ENCODE measurements at places on chromosomes 13 and 19. TPM values are rescaled to one million over a fixed set of nuclear protein-coding genes. Genes with fewer than 3 reads are reported as not detected.

- no peak for DNase-seq
Observed at GRCh38 chr13:113518076-113518803, 27.7 kb upstream of the DCUN1D2 start.

DNA sequence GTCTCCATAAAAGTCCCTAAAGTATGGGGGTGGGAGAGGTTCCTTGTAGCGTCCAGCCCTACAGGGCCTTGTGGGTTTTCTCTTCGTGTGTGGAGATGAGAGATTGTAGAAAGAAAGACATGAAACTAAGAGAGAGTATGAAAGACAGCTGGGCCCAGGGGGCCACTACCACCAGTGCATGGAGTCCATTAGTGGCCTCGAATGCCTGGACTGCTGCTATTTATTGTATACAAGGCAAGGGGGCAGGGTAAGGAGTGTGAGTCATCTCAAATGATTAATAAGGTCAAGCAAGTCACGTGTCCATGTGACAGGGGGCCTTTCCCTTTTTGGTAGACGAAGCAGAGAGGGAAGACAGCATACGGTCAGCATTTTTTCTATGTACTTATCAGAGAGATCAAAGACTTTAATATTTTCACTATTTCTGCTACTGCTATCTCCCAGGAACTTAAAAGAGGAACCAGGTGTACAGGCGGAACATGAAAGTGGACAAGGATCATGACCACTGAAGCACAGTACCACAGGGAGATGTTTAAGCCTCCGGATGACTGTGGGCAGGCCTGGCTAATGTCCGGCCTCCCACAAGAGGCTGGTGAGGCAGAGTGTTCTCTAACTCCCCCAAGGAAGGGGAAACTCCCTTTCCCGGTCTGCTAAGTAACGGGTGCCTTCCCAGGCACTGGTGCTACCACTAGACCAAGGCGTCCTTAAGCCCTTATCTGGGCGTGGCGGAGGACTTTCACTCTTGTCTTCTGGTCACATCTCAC is 25.5 kb downstream of the FGF21 start:
- DNase-seq = peak; percentile 58

DNA sequence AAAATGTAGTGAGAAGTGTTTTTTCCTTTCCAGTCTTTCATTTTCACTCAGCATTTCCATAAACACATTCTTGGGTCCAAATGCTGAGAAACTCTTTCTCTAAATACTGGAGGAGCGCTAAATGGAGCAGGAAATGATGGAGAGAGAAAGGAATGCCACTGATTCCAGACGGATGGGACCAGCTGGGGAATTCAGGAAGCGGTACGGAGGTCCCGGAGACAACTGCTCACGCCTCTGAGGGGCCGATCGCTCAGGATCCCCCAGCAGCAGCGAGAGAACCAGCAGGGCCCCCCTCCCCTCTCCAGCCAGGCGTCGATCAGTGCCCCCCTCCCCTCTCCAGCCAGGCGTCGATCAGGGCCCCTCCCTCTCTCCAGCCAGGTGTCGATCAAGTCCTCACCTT is 13.2 kb downstream of the RASA3 start:
- peak; percentile 95 for DNase-seq

DNA sequence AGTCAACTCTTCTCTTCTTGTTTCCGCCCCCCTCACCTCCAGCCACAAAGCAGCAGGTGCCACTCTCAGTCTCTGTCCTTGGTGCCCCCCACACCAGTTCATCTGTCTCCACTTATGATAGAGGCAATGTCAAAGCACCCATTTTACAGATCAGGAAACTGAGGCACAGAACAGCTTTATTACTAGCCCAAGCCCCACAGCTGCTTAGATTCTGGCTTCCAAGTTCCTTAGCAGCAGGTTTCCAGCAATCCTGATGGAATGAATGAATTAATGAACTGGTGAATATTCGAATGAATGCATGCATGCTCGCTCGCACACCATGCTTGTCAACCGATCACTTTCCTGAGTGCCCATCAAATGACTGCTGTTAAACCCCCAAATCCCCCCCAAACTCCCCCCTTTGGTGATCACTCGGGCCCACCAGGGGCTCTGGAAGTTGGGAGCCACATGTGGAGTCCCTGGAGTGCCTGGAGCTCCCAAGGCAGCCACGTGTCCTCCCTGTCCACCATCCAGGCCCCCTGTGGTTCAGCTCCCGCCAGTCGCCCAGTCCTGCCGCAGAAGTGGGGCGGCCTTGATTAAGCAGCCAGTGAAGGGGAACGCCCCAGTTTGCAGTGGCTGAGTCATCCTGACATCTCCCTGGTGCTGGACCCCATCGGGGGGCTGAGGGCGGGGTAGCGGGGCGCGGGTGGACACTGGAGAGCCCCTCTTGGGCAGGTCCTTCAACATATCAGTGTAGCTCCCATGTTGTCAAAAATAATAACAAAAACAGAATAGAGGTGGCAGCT is 6.8 kb downstream of the PTPRS start:
- no peak for DNase-seq

GRCh38 chr13:97616385-97616784 is 182.4 kb downstream of the RAP2A start:
- DNase-seq = no peak

DNA sequence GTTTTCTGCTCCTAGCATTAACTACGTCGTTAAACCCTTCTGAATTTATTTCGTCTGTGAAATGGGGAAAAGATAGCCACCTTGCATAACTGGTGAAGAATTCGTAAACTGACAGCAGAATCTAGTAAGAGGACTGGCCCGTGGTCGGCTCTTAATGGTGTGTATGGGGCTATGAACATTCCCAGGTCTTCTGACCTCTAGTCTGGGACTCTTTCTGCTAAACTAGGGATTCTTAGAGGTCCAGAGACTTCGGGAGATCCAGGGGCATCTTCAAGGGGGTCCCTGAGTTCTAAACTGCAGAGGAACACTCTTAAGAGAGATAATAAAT is 231.1 kb upstream of the SERP2 start:
- no peak for DNase-seq

- peak; percentile 27 for DNase-seq
Observed at GRCh38 chr19:46495786-46496099, at the start of gene PNMA8B. TSS of gene PNMA8B (minus strand) at chr19:46495867. CDS start at chr19:46495465, 402 bp downstream.

DNA sequence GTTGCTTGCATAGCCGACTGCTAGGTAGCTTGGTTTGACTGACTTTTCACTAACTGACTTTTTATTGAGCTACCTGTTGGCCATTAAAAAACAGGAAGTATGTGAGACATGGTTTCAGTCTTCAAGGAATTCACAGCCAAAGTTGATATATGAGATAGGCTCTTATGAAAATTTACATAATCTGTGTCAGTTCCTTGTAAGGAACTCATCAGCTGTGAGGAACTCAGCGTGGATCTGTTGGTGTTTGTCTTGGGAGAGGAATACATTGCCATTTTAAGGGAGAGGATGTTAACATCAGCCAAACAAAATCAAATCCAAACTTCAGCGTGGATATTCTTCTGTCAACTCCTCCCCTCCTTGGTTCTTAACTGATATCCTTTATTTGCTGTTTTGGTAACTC is 2.0 kb downstream of the RNF113B start:
- peak; percentile 31 for DNase-seq

DNA sequence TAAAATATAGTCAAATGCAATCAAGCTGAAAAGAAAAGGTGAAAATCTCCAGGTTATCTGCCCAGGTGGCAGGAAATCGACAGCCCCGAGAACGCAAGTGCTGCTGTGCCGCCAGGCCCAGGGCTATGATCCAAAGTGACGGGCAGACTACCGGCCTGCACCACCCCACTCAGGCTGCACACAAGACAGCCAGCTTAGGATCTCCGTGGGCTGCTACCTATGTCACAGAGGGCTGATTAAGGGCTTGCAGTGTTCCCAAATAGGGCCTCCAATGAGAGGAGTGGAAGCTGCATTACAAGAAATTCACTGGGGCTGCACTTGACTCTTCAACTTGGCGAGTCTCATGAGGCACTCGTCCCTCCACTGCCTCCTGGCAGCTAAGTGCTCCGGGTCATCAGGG is 121.8 kb downstream of the CRYL1 start:
- DNase-seq = no peak

- peak; percentile 65 for DNase-seq
Observed at GRCh38 chr19:12801466-12802266, at the start of the genes PRDX2 and THSD8. TSS of gene PRDX2 (minus strand) at chr19:12801800. CDS start at chr19:12801261, 539 bp downstream. TSS of gene THSD8 (plus strand) at chr19:12802069. CDS start at chr19:12802072, 3 bp downstream.

GRCh38 chr13:113646921-113647340 is 11.1 kb downstream of the ATP4B start:
- no peak for DNase-seq

DNA sequence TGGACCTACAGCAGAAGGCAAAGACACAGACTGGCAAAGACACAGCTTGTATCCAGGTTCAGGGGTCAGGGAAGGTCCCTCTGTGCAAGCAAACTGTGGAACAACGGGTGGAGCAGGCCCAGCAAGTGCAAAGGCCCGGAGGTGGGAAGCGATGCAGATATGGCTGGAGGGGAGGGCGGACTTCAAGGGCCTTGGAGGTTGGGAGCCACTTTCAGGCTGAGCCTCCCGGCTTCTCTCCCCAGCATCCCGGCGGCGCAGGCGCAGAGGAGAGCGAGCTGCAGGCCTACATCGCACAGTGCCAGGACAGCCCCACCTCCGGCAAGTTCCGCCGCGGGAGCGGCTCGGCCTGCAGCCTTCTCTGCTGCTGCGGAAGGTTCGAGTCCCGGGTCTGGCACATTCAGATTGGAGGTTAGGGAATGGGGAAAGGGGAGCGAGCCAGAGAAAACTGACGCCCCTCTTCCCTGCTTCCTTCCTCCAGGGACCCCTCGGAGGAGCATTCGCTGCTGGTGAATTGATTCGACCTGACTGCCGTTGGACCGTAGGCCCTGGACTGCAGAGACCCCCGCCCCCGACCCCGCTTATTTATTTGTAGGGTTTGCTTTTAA is 2.1 kb upstream of the PNPLA6 start:
- peak; percentile 28 for DNase-seq

The ZNF324B gene
- 3.3 TPM for total RNA-seq

The HDGFL2 gene
- 35.8 TPM for total RNA-seq

The IL12RB1 gene
- not detected for total RNA-seq

The ZNF98 gene
- not detected for total RNA-seq

The KLK12 gene
- not detected for total RNA-seq

The SHANK1 gene
- total RNA-seq = 4.7 TPM

The KLK3 gene
- not detected for total RNA-seq

The LRRC8E gene
- 6.9 TPM for total RNA-seq

The KLK2 gene
- total RNA-seq = not detected

The LILRA5 gene
- not detected for total RNA-seq

The CRB3 gene
- not detected for total RNA-seq

The SYT5 gene
- total RNA-seq = under 0.01 TPM

The LIN37 gene
- 12.7 TPM for total RNA-seq

The PIH1D1 gene
- 122 TPM for total RNA-seq

Data from IMR-90 (cell line).